ENCODE measurements at places on chromosomes 7 and 10. TPM values are rescaled to one million over a fixed set of nuclear protein-coding genes. Genes with fewer than 3 reads are reported as not detected.

DNA sequence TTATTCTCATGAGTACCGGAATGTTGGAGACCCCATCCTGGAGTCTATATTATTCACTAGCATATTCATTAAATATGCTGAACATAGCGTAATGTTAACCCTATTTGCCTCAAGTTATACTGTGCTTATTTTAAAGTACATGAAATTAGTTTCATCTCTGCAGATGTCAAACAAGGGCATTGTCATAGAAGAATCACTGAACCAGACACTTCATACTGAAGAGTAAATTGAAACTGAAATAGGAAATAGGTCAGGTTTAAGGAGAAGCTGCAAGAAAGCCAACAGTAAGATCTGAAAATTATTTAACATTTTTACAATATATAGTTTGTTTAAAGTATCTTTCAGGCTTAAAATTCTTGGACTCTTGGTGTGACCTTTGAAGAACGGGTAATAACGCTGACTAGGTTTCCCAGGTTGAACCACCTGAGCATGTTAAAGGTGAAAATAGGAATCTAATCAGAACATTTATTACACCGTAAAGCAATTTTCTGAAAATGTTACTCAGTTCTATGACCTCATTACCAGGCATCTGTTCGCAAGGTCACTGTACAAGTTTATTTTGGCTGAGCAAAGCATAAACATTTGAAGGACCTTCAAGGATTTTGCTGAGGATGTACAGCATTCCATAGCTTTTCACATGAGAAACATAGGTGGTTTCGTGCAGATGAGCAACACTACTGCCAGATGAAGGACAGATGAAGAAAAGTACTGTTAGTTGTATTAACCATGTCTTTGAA is 82.7 kb downstream of the REEP3 start:
- H3K27me3 ChIP-seq = no peaks in the 10 kb centered on the region
- no peak for DNase-seq
- H3K4me3 ChIP-seq = no peak overlapping the region
- no peak overlapping the region for H3K27ac ChIP-seq

Gene C10orf67
- not detected for total RNA-seq

GRCh38 chr10:35388197-35388596 is 51.9 kb downstream of the CCNY start:
- H3K27me3 ChIP-seq = no peaks in the 10 kb centered on the region
- H3K36me3 ChIP-seq = no peaks in the 10 kb centered on the region
- no peak for DNase-seq
- no peaks in the 10 kb centered on the region for H3K4me1 ChIP-seq

- no peaks in the 10 kb centered on the region for H3K4me1 ChIP-seq
- DNase-seq = no peak
- H3K4me3 ChIP-seq = no peak overlapping the region
- no peak overlapping the region for H3K27ac ChIP-seq
- H3K36me3 ChIP-seq = no peaks in the 10 kb centered on the region
Measured at GRCh38 chr10:126214679-126215078, 173.6 kb downstream of the ADAM12 start.

DNA sequence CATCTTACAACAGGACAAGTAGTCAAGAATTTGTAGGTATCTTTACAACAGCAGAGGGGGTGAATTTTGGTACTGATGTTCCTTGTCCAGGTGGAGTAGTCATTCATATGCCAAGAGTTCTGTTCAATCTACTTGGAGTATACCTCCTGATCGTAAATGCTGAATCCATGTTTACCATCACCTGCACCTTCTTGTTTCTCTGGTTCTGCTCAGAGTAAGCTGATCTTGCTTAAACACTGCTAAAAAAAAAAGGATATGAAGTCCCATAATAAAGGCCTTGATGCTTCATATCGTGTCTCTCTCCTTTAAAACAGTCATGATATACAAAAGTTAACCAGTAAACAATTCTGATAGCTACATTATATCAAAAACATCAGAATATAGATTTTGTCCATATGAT is 45.3 kb upstream of the FOXP2 start:
- H3K27me3 ChIP-seq = no peaks in the 10 kb centered on the region
- no peak overlapping the region for H3K27ac ChIP-seq
- no peaks in the 10 kb centered on the region for H3K36me3 ChIP-seq
- no peak overlapping the region for H3K4me3 ChIP-seq
- no peak for DNase-seq

- peak within 1 kb of the TSS; percentile 71 for H3K27ac ChIP-seq
- peak within 1 kb of the TSS; percentile 31 for H3K4me3 ChIP-seq
- no peak for DNase-seq
- no peaks in the 10 kb centered on the region for H3K36me3 ChIP-seq
Measured at GRCh38 chr7:87475359-87476178, at the start of gene ABCB4. ABCB4 (minus strand) TSS chr7:87475680; CDS start chr7:87475465, 215 bp downstream.

Gene FOXP2
- not detected for total RNA-seq

- no peaks in the 10 kb centered on the region for H3K36me3 ChIP-seq
- no peak for DNase-seq
- no peak overlapping the region for H3K4me3 ChIP-seq
Measured at GRCh38 chr10:62165803-62166202, 102.8 kb downstream of the RTKN2 start.

DNA sequence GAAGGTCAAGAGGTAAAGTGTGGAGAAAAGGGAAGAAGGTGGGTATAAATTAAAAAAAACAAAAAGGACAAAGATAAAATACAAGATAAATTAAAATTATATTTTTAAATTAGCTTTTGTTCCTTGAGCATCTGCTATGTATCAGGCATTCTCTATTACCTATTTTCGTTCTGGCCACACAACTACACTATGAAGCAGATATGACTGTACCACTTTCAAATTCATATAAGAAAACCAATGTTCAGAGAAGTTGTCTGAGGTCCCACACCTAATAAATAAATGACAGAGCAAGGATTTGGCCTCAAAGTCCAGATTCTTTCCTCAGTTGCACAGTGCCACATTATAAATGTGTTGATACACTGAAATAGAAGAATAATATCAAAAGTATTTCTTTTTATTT is 103.8 kb upstream of the PCDH15 start:
- H3K36me3 ChIP-seq = no peaks in the 10 kb centered on the region
- H3K4me3 ChIP-seq = no peak overlapping the region
- H3K4me1 ChIP-seq = no peaks in the 10 kb centered on the region
- no peaks in the 10 kb centered on the region for H3K27me3 ChIP-seq

DNA sequence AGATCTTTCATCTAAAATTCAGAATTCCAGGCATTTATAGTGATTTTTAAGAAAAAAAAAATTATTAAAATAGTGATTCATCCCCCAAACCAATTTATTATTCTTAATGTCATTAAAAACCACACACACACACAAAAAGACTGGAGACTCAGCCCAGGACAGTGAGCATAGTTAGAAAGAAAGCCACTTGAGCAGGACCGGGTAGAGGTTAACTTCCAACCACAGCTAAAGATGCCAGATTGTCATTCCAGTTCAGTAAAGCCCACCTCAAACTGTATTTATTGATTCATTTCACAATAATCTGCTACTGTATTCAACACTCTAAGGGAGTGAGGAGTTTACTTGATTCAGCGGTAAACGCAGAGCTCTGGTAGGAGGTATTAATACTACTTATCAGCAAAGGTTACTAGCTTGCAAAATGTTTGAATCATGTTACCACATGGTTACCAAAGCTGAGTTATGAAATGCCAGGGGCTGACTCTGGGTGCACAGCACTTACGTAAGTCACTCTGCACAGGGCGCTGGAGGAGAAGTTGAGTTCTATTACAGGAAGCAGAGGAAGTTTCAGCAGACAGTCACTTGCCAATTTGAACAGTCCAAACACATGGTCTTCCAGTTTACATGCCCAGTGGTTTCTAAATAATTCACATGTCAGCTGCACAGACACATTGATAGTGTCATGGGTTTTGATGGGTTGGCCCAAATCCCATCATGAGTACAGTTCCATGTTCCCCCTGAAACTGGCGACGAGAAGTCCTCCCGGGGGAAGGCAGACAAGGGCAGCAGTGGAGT is 64.6 kb downstream of the KLF6 start:
- H3K4me3 ChIP-seq = no peak overlapping the region
- no peaks in the 10 kb centered on the region for H3K36me3 ChIP-seq
- no peaks in the 10 kb centered on the region for H3K27me3 ChIP-seq
- H3K4me1 ChIP-seq = no peaks in the 10 kb centered on the region

DNA sequence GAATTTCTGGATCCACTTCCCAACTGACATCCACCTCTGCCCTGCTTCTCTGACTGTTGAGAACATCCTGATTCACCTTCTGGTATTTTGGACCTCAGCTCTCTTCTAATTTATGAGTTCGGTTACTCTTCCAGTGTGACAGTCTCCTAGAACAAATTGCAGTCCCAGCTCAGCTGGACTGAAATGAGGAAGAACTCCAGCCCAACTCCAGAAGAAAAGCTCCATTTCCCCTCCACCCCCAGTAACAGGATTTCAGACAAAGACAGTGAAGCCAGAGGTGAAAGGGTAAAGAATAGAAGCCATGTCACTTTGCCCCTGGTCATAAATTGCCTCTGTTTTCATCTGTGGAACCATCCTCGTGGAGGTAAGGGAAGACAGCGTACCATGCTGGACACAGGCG is 26.2 kb upstream of the INHBA start:
- no peak overlapping the region for H3K4me3 ChIP-seq
- DNase-seq = no peak
- no peaks in the 10 kb centered on the region for H3K36me3 ChIP-seq
- no peak overlapping the region for H3K27ac ChIP-seq
- no peaks in the 10 kb centered on the region for H3K27me3 ChIP-seq
- no peaks in the 10 kb centered on the region for H3K4me1 ChIP-seq

GRCh38 chr10:102713539-102713813 is 721 bp downstream of the ARL3 start:
- H3K36me3 ChIP-seq = peaks cover 4% of the 10 kb centered on the region
- peaks cover 15% of the 10 kb centered on the region for H3K4me1 ChIP-seq
- peak; percentile 56 for DNase-seq
- no peaks in the 10 kb centered on the region for H3K27me3 ChIP-seq
- peak overlapping the region; percentile 99 for H3K4me3 ChIP-seq

Gene CDHR3
- 10.2 TPM for total RNA-seq

- H3K4me3 ChIP-seq = no peak overlapping the region
- H3K27ac ChIP-seq = no peak overlapping the region
- H3K4me1 ChIP-seq = no peaks in the 10 kb centered on the region
- no peaks in the 10 kb centered on the region for H3K36me3 ChIP-seq
- H3K27me3 ChIP-seq = peaks cover 4% of the 10 kb centered on the region
- peak; percentile 84 for DNase-seq
Measured at GRCh38 chr10:6678211-6678803, 98.2 kb upstream of the PRKCQ start.

Gene TAS2R5
- total RNA-seq = 1.3 TPM

- H3K27me3 ChIP-seq = no peaks in the 10 kb centered on the region
- H3K36me3 ChIP-seq = no peaks in the 10 kb centered on the region
- H3K4me3 ChIP-seq = no peak overlapping the region
- H3K4me1 ChIP-seq = peaks cover 50% of the 10 kb centered on the region
- DNase-seq = no peak
Measured at GRCh38 chr7:36281945-36282717, 107.5 kb upstream of the ANLN start.

GRCh38 chr10:35300063-35300699 is 36.1 kb upstream of the CCNY start:
- no peaks in the 10 kb centered on the region for H3K36me3 ChIP-seq
- no peak overlapping the region for H3K27ac ChIP-seq
- no peak overlapping the region for H3K4me3 ChIP-seq
- no peaks in the 10 kb centered on the region for H3K4me1 ChIP-seq

GRCh38 chr10:97748116-97748515 is 11.2 kb downstream of the ZFYVE27 start:
- no peak for DNase-seq
- H3K36me3 ChIP-seq = peaks cover 84% of the 10 kb centered on the region
- no peak overlapping the region for H3K27ac ChIP-seq
- no peaks in the 10 kb centered on the region for H3K4me1 ChIP-seq
- H3K4me3 ChIP-seq = no peak overlapping the region

Gene COBL
- total RNA-seq = not detected

Measured in natural killer cell (primary cell).